ENCODE measurements at places on chromosomes 2 and 18.
A peak's percentile ranks its signal among the peaks of the same experiment; 100 is the strongest.

DNA sequence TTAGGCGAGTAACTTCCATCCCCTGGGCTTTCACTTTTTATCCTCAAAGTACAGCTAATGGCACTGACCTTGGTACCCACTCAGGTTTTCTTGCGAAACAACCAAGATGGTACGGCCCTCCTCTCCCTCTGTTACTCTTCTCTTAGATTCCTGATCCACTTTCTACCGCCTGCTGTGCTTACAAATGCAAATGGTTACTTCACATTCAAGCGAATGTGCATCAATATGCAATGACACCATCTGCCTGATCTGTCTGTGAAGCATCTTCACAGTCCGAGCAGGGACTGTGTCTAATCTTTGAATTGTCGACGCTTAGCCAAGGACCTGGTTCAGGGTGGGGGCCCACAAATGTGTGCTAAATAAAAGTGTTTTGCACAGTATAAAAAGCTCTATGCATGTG is 112.2 kb downstream of the TRIB2 start:
- no peak for DNase-seq

DNA sequence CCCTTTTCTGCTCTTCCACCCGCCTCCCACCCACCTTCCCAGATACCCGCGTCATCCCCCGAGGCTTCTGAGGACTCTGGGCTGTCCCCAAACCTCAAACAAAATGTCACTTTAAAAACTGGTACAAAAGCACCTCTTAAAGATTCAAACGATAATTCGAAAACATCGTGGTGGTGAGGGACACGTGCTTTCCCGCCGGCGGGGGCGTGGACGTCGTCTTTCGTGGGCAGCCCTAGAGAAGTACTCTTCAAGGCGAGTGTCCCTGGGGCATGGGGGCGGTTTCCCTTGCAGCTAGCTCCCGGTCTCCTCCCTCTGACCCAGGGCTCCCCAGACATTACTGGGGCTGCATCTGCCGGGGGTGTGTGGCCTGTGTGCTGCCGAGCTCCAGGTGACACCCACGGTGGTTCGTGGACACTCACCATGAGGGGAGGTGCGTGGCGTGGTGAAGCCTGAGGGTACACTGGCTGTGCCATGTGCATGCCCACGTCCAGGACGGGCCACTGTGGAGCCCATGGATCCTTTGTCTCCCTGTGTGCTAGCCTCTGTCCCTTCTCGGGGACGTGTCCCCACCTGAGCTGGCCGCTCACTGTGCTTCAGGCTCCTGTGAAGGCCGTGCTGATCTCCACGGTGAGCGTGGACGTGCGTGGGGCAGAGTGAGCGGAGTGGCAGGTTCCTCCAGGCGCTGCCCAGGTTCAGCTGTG is 117.8 kb downstream of the NFATC1 start:
- no peak for DNase-seq

DNA sequence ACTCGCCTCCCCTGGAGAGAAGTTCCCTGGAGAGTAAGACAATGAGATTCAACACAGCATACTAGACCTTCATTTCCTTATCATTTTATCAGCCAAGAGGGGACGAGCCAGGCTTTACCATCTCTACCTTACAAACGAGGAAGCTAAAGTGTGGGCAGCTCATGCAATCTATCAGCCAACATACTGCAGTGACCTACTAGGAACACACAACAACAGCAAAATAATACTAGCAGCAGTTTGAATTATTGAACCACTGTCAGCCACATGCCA is 60.0 kb upstream of the TEX51 start:
- DNase-seq = no peak

GRCh38 chr2:108916796-108917421 is 72.1 kb downstream of the EDAR start:
- no peak for DNase-seq

GRCh38 chr2:241195506-241196130 is 7.1 kb downstream of the ANO7 start:
- no peak for DNase-seq

DNA sequence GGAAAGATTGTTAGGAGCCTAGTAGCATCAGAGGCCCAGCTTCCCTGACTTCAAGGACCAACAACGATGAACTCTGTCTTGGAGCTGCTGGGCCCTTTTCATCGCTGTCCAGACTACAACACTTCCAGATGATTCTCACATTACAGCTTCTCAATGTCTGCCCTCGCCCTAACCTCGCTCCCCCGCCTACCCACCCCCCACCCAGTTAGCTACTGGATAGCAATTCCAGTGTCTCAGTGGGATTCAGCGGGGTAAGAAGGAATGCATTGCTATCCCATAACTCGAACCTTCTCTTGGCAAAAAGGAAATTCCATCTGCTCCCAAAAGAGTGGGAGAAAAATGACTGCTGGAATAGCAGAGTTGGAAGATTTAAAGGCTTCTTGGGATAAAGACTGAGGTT is 65.0 kb downstream of the RPL37A start:
- DNase-seq = no peak

GRCh38 chr2:116717832-116718231 is 1096.7 kb upstream of the DDX18 start:
- no peak for DNase-seq

DNA sequence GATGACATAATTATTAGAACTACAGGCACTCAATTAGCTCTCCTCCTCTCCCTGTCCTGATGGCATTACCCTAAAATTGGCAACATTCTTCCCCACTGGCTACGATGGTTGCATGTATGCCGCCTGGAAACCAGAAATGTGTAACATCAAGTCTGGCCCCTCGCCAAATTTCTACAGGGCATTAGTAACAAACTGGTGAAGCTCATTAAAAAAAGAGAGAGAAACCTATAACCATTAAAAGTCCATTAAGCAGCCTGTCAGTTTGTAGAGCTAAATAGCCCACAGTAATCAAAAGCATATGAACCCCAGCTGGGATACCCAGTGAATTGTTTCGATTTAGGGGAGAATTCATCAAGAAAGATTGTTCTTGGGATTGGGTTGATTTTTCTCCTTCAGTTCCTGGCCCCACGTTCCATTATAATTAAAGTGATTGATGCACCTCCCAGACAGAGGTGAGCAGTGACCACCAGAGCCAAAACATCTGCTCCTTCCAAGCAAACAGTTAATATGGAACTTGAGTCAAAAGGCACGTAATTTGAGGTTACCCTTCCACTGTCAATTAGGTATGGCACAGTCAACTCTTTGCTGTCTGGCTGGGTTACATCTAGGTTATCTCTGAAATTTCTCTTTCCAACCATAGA is 208.6 kb downstream of the C1D start:
- DNase-seq = no peak

DNA sequence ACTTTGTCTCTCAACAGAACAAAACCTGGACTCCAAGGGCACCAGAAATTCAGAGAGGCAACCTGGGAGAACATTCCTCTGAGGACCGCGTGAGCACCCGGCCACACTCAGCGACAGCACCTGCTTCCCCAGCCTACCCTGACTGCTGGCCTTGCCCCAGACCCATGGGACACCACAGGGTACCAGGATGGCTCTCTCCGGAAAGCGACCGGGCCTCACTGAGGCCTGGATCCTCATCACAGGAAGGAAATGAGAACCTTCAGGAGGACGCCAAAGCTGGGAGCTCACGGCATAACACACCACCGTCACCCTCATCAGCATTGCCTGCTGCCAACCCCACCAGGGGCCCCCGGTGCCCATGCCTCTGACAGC is 38.9 kb downstream of the HS6ST1 start:
- no peak for DNase-seq

DNA sequence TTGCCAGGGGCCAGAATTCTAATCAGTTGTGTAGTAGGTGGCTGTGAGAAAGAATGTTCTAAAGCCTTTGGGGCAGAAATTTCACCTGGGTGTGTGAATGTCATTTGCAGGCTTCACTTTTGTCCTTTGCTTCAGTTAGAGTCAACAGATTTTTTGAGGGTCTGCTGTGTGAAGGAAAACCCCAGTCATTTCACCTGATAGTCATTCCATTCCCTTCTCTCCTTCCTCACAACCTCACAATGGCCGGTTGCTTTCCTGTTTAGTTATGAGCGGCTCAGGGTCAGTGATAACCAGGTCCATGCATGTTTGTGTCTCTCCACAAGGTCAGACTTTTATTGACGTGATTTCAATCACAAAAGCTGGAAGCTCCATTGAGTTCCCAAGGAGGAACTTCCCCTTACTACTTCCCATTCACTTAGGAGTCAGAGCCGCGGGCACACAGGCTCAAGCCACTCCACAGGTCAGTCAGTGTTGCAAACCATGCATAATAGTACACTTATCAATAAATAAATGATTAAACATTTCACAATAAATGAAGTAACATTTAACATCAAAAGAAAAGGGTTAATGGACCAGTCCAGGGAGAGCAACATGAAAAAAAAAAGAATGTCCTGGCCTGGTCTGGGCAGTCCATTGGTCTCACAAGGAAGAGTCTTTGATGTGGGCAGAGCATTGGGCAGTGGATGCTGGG is 74.3 kb downstream of the NPAS2 start:
- no peak for DNase-seq

GRCh38 chr18:22551536-22552151 is 133.9 kb upstream of the CTAGE1 start:
- no peak for DNase-seq

DNA sequence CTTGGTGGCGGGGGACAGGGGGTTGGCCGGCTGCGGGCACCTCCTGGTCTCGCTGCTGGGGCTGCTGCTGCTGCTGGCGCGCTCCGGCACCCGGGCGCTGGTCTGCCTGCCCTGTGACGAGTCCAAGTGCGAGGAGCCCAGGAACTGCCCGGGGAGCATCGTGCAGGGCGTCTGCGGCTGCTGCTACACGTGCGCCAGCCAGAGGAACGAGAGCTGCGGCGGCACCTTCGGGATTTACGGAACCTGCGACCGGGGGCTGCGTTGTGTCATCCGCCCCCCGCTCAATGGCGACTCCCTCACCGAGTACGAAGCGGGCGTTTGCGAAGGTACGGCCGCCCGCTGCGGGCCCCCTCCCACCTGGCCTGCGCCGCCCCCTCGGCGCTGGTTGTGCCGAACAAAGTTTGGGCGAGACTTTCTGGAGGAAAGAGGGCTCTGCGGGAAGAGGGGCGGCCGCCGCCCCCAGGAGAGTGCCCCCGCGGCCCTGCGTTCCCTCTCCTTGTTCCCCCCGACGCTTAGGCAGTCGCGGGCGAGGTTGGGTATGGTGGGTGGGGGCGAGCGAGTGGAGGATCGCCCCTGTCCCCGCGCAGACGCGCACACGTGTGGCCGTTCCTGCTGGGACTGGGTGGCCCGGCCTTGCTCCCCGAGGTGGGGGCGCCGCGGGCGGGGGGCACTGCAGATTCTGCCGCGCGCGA is 866 bp downstream of the CRIM1 start:
- no peak for DNase-seq

GRCh38 chr2:236343400-236344161 is 79.4 kb upstream of the ASB18 start:
- peak; percentile 40 for DNase-seq

- no peak for DNase-seq
Measured at GRCh38 chr2:226839951-226840350, 4.1 kb downstream of the RHBDD1 start.

- no peak for DNase-seq
Measured at GRCh38 chr18:10040287-10041011, 126.6 kb downstream of the VAPA start.

GRCh38 chr18:8006979-8007378 is 439.9 kb downstream of the PTPRM start:
- no peak for DNase-seq

GRCh38 chr18:45528712-45529336 is 86.5 kb upstream of the SLC14A2 start:
- no peak for DNase-seq

GRCh38 chr2:10890706-10891270 is 20.9 kb upstream of the KCNF1 start:
- DNase-seq = no peak

DNA sequence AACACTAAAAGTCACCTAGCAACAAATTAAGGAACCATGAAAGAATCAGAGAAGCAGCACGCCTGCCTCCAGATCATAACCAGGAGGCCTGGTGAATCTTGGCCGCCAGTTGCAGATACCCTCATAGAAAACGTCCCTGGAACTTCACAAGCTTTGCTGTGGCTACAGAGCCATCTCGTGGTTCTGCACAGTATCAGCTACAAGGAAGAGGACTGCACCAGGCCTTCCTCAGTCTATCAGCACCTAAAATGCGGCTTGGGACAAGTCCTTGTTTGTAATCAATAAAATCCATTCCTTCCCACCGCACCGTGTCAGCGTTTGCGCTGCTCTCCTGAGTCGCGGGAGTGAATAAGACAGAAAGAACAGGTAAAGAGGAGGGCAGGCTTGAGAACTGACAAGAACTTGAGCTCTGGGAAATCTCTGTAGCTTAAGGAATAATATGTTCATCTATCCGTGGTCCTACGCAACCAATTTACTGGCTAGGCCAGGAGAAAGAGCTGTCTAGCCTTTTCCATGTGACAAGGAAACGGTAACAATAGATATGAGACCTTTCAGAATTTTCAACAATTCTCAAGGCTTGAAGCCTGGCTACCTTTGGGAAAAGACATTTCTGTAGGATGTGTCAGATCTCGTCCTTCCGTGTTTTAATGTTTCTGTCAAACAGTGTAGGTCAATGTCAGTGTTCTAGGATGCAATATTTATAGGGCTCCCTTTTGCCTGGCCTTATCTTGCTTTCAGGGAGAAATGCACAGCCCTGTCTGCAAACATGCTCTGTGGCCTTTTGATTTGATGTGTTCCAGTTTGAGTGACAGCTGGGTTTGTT is 128.5 kb upstream of the RAB12 start:
- no peak for DNase-seq

- no peak for DNase-seq
Measured at GRCh38 chr2:156147594-156148330, 184.8 kb downstream of the NR4A2 start.

DNA sequence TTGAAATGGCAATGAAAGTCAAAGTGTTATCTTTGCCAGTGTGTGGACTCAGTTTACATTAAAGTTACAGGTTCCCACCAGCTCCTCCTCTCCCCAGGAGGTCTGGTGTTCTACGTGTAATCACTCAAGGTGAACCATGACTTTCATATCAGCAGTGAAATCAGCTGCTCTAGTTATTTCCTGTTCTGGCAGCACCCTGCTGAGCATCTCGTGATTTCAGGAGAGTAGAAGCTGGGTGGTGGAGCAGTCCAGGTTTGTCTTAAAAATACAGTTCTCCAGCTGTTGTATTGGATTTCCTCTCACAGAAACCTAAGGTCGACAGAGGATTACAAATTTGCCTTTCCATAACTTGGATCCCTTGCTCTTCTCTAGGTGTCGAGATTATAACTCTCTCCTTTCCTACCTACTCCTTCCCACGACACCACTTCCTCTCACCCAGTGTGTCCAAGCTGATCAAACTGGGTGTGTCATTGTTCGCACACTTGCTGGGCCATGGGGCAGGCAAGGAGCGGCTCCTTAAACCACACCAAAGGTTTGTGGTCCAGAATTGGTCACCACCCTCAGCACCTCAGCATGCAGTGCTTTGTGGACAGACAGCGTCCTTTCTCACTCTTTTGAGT is 13.0 kb upstream of the ARHGAP25 start:
- DNase-seq = no peak

GRCh38 chr2:16192416-16193216 is 252.3 kb downstream of the MYCN start:
- DNase-seq = no peak

- DNase-seq = no peak
Measured at GRCh38 chr2:205769495-205769850, 87.2 kb downstream of the NRP2 start.

- DNase-seq = no peak
Measured at GRCh38 chr2:121189011-121189410, 96.0 kb downstream of the TFCP2L1 start.

- DNase-seq = no peak
Measured at GRCh38 chr2:173545364-173545763, 190.7 kb downstream of the CDCA7 start.
